Right hindlimb (tissue), 1 donor: ENCODE measurements at places on chromosomes 2 and 18.

GRCh38 chr18:40208958-40209357, 1746.1 kb upstream of the PIK3C3 start:
- DNase-seq = no peak

GRCh38 chr2:218296847-218297246, 4.5 kb upstream of the TMBIM1 start:
- no peak for DNase-seq

- DNase-seq = no peak
Measured at GRCh38 chr2:150469706-150470274, 17.7 kb downstream of the RND3 start.

GRCh38 chr2:27024188-27024587, 8.6 kb upstream of the TMEM214 start:
- no peak for DNase-seq

DNA sequence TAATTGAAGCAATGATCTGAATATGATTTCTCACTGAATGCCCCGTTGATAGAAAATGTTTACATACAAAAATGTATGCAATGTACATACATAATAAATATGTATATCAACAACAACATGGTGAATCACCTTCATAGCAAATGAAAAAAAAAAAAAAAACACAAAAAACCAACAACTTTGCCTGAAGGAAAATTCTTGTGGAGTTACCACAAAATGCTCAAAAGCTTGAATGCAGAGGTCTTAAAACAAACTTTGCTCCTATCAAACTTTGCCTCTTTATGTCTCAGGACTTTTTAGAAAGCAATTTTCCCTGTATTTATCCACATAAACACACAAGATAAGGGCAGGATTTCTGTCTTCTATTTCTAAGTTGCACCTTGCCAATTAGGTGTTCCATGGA, 92.9 kb upstream of the SIX2 start:
- DNase-seq = no peak

- no peak for DNase-seq
Measured at GRCh38 chr2:44801841-44802776, 139.4 kb upstream of the SIX3 start.

DNA sequence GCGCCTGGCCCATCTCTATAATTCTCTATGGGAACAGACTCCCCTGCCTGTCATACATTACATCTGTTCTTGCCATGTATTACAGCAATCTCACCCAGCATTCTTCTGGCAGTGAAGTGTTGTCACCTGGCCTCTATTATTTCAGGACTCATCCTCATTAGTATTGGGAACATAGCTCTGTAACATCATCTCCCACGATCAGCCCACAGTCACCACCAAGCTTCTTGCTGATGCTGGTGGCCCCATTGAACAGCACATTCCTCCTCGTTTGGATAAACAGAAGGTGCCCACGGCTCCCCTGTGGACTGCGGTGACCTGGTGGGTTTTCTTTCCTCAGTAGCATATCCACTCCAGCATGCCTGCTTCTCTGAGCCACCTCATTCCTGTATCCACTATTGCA, 21.5 kb downstream of the CHCHD5 start:
- DNase-seq = no peak

GRCh38 chr2:85263591-85263990, 64.2 kb downstream of the TGOLN2 start:
- no peak for DNase-seq

DNA sequence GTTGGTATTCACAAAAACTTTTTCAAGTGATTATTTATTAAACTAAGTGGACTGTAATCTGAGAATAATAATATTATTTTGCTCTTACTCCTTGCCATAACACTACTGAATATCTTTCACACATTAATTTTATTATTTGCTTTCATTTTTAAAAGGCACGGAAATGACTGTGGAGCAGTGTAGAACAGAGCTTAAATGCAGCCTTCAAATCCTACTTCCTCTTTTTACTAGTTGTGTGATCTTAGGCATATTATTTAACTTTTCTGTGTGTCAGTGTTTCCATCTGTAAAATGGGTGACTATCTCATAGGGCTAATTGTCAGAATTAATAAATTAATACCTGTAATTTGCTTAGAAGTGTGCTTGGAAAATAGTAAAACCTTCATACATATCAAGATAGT, 55.5 kb upstream of the SLC8A1 start:
- no peak for DNase-seq

DNA sequence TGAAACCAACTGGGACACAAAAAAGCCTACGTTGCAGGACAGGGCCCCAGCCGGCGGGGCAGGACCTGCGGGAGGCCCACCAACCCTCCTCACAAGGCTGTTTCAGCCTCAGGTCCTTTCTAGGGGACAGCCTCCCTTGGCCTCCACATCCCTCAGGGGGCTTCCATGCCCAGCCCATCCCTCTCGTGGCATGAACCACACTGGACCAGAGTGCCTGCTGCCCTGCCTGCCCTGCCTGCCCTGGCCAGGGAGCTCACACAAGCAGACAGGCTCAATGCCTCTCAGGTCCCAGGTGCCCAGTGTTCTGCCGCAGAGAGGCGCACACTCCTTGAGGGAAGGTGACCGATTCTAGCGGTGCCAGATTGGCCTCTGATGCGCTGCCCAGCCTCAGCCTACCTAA, 57.4 kb downstream of the HDAC4 start:
- no peak for DNase-seq

DNA sequence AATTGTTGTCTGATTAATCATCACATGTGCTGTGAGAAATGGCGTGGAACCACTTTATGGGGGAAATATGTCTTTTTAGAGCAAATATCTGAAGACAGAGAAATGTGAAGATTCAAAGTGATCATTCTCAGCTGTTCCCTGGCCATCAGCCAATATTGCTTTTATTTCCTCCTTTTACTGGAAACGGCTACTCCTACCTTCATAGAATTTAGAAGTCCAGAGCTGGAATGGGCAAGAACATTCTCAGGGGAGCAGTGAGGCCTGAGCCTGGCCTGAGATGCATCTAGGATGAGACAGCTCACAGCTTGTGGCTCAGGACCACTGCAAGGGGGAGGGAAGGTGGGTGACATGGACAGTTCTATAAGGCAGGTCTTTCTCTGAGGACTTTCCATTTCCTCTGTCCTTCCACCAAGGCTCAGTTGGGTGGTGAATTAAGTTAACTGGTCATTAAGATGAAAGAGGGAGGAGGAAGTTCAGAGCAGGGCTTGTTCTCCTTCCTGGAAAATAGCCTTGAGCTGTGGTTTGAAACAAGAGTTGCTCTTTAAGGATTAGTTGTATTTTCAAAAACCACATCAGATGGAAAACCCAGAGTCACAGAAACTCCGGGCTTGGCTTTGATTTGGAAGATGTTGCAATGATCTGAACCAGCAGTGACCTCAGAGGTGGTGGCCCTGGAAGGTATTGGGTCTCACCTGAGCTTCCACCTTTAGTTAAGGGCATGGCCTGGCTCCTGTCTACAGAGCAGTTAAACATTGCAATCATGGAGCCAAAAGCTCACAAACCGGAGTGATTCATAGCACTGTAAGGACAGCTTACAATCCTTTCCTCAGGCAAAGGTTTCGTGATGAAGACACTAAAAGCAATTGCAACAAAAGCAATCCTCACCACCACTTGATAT, 144.3 kb downstream of the VAPA start:
- DNase-seq = peak; percentile 40

- no peak for DNase-seq
Measured at GRCh38 chr18:75068682-75069435, 140.1 kb downstream of the PTGR3 start.

DNA sequence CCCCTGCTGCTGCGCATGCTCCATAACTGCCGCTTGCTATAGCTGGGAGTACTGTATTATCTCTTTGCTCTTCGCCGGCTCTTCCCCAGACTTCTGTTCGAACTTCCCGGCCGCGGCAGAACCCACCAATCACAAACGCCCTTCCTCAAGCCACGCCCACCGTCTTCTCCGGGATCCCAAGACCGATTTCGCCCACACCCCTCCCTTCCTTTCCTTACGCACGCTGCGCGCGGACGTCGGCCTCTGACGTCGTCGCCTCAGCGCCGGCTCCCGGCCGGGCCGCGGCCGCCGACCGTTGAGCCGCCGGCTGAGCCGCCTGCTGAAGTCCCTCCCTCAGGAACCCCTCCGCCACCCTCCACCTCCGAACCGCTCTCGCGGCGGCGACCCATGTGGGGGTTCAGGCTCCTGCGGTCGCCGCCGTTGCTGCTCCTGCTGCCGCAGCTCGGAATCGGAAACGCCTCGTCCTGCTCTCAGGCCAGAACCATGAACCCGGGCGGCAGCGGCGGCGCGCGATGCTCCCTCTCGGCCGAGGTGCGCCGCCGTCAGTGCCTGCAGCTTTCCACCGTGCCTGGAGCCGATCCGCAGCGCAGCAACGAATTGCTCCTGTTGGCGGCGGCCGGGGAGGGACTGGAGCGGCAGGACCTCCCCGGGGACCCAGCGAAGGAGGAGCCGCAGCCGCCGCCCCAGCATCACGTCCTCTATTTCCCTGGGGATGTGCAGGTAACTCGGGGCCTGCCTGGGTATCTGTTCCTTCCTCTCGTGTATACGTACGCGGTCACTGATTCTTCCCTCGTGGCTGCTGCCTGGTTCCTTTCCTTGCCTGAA, at the start of gene C2orf69:
C2orf69 (plus strand) TSS at position 242 of the 825 bp plus-strand sequence; CDS start at position 388, 146 bp downstream.
- peak; percentile 98 for DNase-seq

DNA sequence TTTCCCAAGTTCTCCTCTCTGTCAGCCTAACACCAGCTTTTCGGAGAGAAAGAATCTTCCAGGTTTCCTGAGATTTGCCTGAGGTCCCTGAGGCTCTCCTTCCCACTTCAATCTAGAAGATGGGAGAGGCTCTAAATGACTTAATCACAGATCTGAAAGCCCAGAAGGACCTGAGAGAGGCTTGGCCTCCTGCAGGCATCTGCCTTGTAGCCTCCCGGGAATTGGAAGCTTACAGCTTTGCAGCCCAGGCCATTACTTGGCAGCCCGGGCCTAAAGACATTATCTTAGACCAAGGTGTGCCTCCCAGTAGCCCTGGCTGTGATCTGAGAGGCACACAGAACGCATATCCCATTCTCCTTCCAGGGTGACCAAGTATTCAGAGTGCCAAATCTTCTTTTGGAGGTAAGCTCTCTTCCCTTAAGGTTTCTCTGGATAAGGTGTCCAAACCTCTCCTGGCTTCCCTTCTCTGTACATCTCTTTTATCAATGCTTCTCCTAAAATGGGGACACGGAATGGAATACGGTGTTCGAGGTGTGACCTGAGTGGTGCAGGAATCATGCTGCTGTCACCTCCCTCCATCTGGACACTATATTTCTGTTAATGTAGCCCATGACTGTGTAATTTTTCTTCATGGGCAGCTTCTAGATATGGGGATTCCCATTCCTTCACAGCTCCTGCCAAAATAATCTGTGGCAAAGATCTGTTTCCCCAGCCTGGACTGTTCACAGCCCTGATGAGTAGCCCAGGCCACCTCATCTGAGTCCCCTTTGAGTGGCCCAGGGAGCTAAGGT, 16.0 kb downstream of the CTIF start:
- DNase-seq = no peak

DNA sequence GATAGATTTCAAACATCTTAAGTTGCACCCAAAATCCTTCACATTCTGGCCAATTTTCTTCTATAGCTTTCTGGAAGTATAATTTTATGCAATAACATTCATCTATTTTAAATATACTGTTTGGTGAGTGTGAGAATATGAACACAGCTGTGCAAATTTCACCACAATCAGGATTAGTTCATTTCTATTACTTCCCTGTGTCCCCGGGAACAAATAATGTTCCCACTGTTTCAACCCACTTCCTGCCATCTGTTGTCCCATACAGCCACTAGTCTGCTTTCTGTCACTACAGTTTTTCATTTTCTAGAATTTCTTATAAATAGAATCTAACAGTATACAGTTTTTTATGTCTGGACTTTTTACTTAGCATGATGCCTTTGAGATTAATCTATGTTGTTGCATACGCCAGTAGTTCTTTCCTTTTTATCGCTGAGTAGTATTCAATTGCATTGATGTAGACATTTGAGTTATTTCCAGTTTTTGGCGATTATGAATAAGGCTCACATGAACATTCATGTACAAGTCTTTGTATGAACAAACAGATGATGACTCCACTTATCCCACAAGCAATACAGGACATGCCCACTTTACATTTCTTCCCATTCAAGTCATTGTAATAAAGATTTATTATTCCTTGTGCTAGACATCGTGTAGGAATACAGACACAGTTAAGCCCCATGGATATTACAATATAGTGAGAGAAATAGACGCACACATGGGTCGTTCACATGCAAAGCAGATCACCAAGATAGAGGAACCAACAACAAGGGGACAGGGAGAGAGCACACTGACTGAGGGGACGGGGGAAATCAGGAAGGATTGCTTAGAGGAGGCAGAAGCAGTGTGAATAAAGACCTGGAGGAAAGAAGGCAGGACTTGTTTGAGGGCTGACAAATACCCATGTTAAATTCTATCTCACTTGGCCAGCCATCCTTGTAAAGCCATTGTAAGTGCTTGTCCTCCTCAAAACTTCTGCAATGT, 72.9 kb upstream of the PAX8 start:
- DNase-seq = no peak

GRCh38 chr2:211035548-211036185, 479.3 kb downstream of the CPS1 start:
- DNase-seq = no peak

GRCh38 chr2:100716581-100716980, 103.4 kb upstream of the NPAS2 start:
- no peak for DNase-seq

DNA sequence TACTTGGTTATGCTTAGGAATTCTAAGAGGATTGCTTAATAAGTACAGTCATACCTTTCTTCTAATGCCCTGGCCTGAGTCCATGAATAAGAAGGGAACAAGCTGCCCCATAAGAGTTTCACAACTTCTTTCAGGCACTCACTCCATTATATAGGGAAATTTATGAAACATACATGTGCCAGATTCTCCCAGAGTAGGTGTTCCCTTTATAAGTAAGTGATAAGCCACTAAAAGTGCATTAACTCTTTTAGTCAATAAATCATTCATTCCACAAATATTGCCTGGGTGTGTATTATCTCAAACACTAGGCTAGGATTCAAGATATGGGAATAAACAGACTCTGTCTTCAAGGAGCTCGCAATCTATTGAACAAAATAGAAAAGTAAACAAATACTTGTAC, 84.5 kb upstream of the RBBP8 start:
- no peak for DNase-seq

GRCh38 chr2:147294825-147295392, 549.9 kb upstream of the ACVR2A start:
- DNase-seq = no peak

DNA sequence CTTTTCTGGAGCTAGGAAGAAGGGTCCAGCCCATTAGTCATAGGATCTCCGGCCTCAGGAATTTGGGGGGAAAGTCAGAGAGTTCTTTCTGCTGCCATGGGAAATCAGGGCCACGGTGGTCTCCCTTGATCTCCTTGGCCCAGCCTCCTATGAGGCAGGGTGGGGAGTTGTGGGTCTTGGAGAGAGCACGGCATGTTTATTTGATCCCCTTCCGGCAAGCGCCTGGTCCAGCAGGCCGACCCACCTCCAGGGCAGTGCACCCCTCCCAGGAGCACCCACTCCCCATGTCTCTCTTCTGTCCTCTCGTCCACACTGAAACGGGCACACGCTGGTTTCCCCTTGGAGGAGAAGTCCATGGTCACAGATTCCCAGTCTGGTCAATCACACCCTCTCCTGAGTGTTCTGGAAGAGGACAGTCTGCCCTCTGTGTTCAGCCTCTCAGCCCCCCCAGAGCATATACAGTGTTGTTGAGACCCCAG, 464.6 kb upstream of the HS6ST1 start:
- DNase-seq = no peak

GRCh38 chr2:3179626-3180025, 198.0 kb downstream of the EIPR1 start:
- no peak for DNase-seq
